Activated naive CD4-positive, alpha-beta T cell treated with anti-CD3 and anti-CD28 coated beads, Interleukin-2, amount 10 ng/mL, durations not matched to agents 5 hours and 36 hours (primary cell): ENCODE measurements at places on chromosomes 12 and 14. TPM values are rescaled to one million over a fixed set of nuclear protein-coding genes. Genes with fewer than 3 reads are reported as not detected.

ACRBP gene
- 1.6 TPM for total RNA-seq

AKAP3 gene
- 2.3 TPM for total RNA-seq

CAPZA3 gene
- total RNA-seq = not detected

WNT1 gene
- total RNA-seq = 0.72 TPM

OVCH1 gene
- not detected for total RNA-seq

CPNE6 gene
- total RNA-seq = not detected
